ENCODE measurements at places on chromosomes 16 and 17.

- H3K27me3 ChIP-seq = no peaks in the 10 kb centered on the region
- H3K4me1 ChIP-seq = peaks cover 18% of the 10 kb centered on the region
- H3K27ac ChIP-seq = no peak overlapping the region
- DNase-seq = no peak
Measured at GRCh38 chr17:28112606-28113005, 70.1 kb downstream of the NLK start.

- no peak for DNase-seq
- no peaks in the 10 kb centered on the region for H3K27me3 ChIP-seq
- no peak overlapping the region for H3K27ac ChIP-seq
- H3K4me3 ChIP-seq = no peak overlapping the region
- no peaks in the 10 kb centered on the region for H3K36me3 ChIP-seq
- H3K4me1 ChIP-seq = no peaks in the 10 kb centered on the region
Measured at GRCh38 chr16:73214825-73215677, 167.1 kb upstream of the ZFHX3 start.

GRCh38 chr17:48553826-48554225 lies 8.9 kb upstream of the HOXB2 start:
- H3K27ac ChIP-seq = peak overlapping the region; percentile 89
- H3K4me1 ChIP-seq = peaks cover 100% of the 10 kb centered on the region
- H3K36me3 ChIP-seq = peaks cover 25% of the 10 kb centered on the region
- DNase-seq = no peak
- peak overlapping the region; percentile 50 for H3K4me3 ChIP-seq

DNA sequence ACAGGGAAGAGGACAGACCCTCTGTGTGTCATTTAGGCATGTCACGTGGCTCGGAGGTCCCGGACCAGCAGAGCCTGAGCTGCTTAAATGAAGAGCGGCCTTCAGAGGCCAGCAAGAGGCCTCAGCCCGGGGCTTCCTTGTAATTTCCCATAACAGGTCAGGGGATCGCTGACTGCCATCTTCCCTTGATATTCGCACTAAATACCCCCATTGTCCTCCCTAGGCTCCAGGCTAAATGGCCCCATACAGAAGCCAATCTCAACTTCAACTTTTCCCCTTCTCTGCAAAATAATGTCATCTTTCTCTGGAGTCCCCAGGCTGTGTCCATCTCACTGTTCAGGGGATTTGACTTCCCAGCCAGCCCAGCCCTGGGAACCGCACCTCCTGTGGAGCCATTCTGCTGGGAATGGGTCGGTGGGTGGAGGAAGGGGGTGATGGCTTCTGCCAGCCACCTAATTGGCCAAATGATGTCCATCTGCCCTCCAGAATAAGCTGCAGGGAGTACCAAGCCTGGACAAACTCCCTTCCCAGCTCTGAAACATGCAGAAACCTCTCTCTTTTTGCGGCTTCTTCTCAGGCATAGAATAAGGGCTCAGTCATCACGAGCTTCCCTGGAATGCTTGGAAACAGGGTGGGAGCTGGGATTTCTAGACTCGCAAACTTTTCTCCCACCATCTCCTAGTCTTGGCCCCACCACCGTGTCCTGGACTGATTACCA lies 129.9 kb downstream of the SDK2 start:
- no peaks in the 10 kb centered on the region for H3K4me1 ChIP-seq
- H3K4me3 ChIP-seq = no peak overlapping the region
- no peaks in the 10 kb centered on the region for H3K27me3 ChIP-seq
- no peak for DNase-seq

DNA sequence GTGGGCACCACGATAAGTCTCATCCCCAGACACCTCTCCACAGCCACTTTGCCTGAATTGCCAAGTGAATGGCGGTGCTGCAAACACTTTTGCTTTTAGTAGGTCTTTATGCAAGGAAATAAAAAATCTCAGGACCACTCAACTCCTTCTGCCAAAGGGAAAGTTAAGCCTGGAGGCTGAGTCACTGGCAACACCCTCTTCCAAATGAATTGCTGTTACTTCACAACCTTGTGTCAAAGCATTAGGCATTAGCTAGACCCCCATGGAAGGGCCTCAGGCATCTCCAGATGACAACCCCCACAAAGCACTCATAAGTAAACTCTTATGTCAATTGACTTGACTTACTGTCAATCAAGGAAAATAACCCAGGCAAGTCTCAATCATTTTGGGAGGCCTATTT lies 43.0 kb downstream of the RNF112 start:
- H3K27ac ChIP-seq = no peak overlapping the region
- H3K27me3 ChIP-seq = no peaks in the 10 kb centered on the region

DNA sequence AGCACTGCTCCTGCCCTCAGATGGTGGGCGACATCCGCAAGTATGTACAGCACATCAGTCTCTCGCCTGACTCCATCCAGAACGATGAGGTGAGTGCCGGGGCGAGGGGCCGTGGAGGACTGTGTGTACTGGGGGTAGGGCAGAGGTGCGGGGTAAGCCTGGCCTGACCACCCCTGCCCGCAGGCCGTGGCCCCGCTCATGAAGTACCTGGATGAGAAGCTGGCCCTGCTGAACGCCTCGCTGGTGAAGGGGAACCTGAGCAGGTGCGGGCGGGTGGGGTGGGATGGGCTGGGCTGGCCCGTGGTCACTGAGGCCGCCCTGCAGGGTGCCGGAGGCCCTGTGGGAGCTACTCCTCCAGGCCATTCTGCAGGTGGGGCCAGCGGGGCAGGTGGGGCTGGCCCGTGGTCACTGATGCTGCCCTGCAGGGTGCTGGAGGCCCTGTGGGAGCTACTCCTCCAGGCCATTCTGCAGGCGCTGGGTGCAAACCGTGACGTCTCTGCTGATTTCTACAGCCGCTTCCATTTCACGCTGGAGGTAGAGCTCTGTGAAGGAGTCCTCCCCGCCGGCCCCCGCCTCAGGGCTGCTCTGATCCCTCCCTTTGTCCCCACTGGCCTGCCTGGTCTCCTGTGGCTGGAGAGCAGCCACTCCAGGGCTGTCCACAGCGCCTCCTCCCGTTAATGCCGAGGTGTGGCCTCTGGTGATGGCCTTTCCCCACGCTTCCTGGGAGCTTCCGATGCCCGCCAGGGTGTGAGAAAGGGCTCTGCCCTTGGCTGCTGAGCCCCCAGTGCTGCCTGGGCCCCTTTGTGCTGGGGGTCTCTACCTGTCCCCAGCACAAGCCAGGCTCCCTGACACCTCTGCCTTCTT lies 5.0 kb downstream of the TSR3 start:
- H3K36me3 ChIP-seq = peaks cover 4% of the 10 kb centered on the region
- H3K27me3 ChIP-seq = no peaks in the 10 kb centered on the region
- no peak overlapping the region for H3K27ac ChIP-seq
- DNase-seq = no peak

GRCh38 chr17:69434164-69434579 lies 19.7 kb downstream of the MAP2K6 start:
- DNase-seq = no peak
- H3K36me3 ChIP-seq = no peaks in the 10 kb centered on the region
- no peaks in the 10 kb centered on the region for H3K27me3 ChIP-seq
- H3K4me1 ChIP-seq = peaks cover 3% of the 10 kb centered on the region
- no peak overlapping the region for H3K27ac ChIP-seq

- H3K36me3 ChIP-seq = no peaks in the 10 kb centered on the region
- H3K4me1 ChIP-seq = no peaks in the 10 kb centered on the region
- no peak overlapping the region for H3K27ac ChIP-seq
Measured at GRCh38 chr16:81821436-81822128, 42.5 kb downstream of the PLCG2 start.

- H3K4me3 ChIP-seq = no peak overlapping the region
- H3K27ac ChIP-seq = no peak overlapping the region
- H3K27me3 ChIP-seq = peaks cover 70% of the 10 kb centered on the region
- no peaks in the 10 kb centered on the region for H3K36me3 ChIP-seq
- DNase-seq = no peak
Measured at GRCh38 chr17:48726916-48727286, 1.6 kb downstream of the HOXB13 start.

GRCh38 chr17:80569924-80570323 lies 25.3 kb downstream of the RPTOR start:
- no peaks in the 10 kb centered on the region for H3K36me3 ChIP-seq
- DNase-seq = no peak

DNA sequence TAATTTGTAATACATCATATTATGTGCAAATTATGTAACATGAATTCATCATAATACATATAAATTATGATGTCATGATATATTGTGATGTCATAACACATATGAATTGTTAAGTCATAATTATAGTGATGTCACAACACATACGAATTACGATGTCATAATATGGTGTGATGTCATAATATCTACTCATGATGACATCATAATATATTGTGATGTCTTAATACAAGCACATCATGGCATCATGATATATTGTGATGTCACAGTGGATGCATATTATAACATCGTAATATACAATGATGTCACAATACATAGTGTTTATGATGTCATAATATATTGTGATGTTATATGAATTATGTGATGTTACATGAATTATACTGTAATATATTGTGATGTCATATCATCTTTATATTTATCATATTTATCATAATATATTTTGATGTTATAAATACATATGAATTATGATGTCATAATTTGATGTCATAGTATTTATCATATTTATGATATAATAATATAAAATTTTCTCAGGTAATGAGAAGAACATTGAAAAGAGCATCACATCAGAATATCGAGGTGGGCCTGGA lies 1793.0 kb downstream of the TP53TG3F start:
- no peaks in the 10 kb centered on the region for H3K4me1 ChIP-seq
- no peaks in the 10 kb centered on the region for H3K36me3 ChIP-seq
- H3K27ac ChIP-seq = no peak overlapping the region
- no peak for DNase-seq

- no peaks in the 10 kb centered on the region for H3K27me3 ChIP-seq
- no peak for DNase-seq
- no peak overlapping the region for H3K4me3 ChIP-seq
Measured at GRCh38 chr16:4325253-4325758, 9.4 kb downstream of the GLIS2 start.

DNA sequence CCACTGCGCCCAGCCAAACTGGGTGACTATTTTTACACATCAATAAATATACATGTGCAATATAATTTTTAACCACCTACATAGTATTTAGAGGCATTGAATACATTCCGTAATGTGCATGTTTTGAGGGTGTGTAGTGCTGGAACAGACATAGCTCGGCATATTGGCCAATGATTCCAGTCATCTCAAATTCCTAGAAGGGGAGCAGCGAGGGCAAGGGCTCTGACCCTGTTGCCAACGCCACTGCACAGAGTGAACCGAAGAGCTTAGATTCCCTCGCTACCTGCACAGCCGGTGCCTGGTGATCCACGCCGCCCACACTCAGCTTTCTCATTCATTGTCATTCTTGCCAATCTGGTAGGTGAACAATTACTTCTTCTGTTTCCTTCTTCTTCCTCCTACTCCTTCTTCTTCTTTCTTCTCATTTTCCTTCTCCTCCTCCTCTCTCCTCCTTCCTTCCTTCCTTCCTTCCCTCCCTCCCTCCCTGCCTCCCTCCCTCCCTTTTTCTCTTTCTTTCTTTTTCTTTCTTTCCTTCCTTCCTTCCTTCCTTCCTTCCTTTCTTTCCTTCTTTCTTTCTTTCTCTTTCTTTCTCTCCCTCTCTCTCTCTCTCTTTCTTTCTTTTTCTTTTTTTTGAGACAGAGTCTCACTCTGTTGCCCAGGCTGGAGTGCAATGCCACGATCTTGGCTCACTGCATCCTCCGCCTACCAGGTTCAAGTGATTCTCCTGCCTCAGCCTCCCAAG lies 26.3 kb upstream of the ATP2A3 start:
- no peaks in the 10 kb centered on the region for H3K27me3 ChIP-seq
- DNase-seq = no peak
- no peaks in the 10 kb centered on the region for H3K36me3 ChIP-seq
- H3K4me3 ChIP-seq = no peak overlapping the region
- H3K4me1 ChIP-seq = no peaks in the 10 kb centered on the region

DNA sequence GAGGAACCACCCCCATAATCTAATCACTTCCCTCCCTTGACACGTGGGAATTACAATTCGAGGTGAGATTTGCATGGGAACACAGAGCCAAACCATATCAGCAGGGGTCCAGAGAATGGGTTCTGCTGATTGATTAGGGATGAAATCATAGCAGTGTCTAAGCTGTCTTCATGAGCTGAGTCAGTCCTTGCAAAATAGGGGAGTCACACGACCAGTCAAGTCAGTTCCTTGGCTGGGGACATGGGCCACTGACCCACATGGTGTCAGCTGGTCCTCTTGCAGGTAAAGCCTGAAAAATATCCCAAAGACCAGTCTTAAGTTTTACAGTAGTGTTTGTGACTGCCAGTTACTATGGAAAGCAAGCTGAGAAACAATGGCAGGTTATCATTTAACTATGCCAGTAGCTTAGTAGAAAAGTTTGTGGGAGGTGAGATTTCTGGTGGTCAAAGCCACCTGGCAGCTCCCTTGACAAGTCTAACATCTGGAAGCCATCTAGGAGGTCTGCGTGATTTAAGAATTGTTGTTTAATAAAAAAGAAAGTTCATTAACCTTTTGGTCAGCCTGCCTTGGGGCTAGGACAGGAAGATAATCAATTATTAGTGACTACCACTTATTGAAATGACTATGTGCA lies 15.7 kb upstream of the ATF7IP2 start:
- no peak for DNase-seq
- H3K4me3 ChIP-seq = no peak overlapping the region
- H3K27ac ChIP-seq = no peak overlapping the region
- no peaks in the 10 kb centered on the region for H3K36me3 ChIP-seq

GRCh38 chr16:1379304-1380076 lies 27.8 kb downstream of the GNPTG start:
- peak overlapping the region; percentile 60 for H3K4me3 ChIP-seq
- H3K36me3 ChIP-seq = peaks cover 79% of the 10 kb centered on the region
- no peak for DNase-seq
- H3K27ac ChIP-seq = peak overlapping the region; percentile 89

DNA sequence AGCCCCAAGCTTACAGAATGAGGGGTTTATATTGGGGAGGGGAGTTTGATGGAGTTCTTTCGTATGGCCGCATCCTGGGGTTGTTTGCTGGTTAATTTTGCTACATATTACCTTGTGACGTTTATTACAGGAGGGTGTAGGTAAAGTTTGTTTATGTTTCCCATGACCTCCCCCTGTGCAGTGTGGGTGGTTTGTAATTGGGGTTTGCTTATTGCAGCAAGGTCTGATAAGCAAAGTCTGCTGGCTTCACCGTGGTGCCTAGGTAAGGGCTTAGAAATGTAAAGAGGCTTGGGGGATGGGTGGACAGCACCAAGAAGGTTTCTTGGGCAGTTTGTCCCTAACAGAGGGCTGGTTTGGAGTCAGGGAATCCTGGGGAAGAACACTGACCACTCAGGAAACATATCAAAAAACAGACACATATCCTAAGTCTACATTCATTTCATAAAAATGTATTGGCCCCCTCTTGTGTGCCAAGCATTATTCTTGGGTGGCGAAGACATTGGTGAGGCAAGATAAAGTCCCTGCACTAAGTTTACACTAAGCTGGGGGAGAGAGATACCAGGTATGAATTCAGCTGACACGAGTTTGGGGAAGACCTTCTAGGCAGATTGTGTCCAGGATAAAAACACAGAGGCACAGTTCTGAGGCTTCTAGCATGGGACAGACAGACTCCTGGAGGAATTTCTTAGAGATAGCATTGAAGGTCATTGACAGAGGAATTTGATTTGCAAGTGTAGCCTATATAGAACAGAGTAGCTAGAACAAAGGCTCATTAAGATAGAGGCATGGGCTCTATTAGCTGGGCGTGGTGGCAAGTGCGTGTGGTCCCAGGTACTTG lies 9.5 kb downstream of the ZNF764 start:
- H3K36me3 ChIP-seq = no peaks in the 10 kb centered on the region
- no peak for DNase-seq
- peaks cover 14% of the 10 kb centered on the region for H3K4me1 ChIP-seq
- no peak overlapping the region for H3K27ac ChIP-seq
- H3K27me3 ChIP-seq = no peaks in the 10 kb centered on the region
